Cardiac muscle cell (in vitro differentiated cells and primary cell): ENCODE measurements at places on chromosomes 5 and 9. TPM values are rescaled to one million over a fixed set of nuclear protein-coding genes. Genes with fewer than 3 reads are reported as not detected.
A peak's percentile ranks its signal among the peaks of the same experiment; 100 is the strongest.

SCGB3A2 gene
- total RNA-seq = not detected in 2 replicates

SLC1A1 gene
- total RNA-seq = 0.57 and 2.4 TPM in 2 replicates

ITK gene
- 0.07 TPM in 1 of 2 replicates, not detected in the other for total RNA-seq

SLC45A2 gene
- 0.85 TPM in 1 of 2 replicates, not detected in the other for total RNA-seq

FOXD4L4 gene
- total RNA-seq = 0.07 and 0.42 TPM in 2 replicates

UBAP2 gene
- 17.2 and 27.2 TPM in 2 replicates for total RNA-seq

RAD50 gene
- 10.4 and 13.4 TPM in 2 replicates for total RNA-seq

PDE6A gene
- total RNA-seq = 0.21 TPM in 1 of 2 replicates, not detected in the other

GRCh38 chr9:14192556-14192955 lies 121.4 kb downstream of the NFIB start:
- no peak overlapping the region for H3K4me3 ChIP-seq
- H3K36me3 ChIP-seq = no peaks in the 10 kb centered on the region
- no peaks in the 10 kb centered on the region for H3K27me3 ChIP-seq
- H3K27ac ChIP-seq = no peak overlapping the region
- no peak for DNase-seq

GRCh38 chr9:74303945-74304344 lies 193.2 kb upstream of the RORB start:
- DNase-seq = no peak
- peak overlapping the region; percentile 26 for H3K27ac ChIP-seq
- H3K4me1 ChIP-seq = peaks cover 5% of the 10 kb centered on the region
- no peaks in the 10 kb centered on the region for H3K36me3 ChIP-seq
- H3K27me3 ChIP-seq = no peaks in the 10 kb centered on the region

GRCh38 chr5:1865486-1865885 lies 17.2 kb downstream of the IRX4 start:
- H3K4me3 ChIP-seq = no peak overlapping the region
- no peaks in the 10 kb centered on the region for H3K36me3 ChIP-seq
- peak overlapping the region; percentile 97 for H3K27ac ChIP-seq
- no peak for DNase-seq
- H3K4me1 ChIP-seq = peaks cover 30% of the 10 kb centered on the region
- no peaks in the 10 kb centered on the region for H3K27me3 ChIP-seq

DNA sequence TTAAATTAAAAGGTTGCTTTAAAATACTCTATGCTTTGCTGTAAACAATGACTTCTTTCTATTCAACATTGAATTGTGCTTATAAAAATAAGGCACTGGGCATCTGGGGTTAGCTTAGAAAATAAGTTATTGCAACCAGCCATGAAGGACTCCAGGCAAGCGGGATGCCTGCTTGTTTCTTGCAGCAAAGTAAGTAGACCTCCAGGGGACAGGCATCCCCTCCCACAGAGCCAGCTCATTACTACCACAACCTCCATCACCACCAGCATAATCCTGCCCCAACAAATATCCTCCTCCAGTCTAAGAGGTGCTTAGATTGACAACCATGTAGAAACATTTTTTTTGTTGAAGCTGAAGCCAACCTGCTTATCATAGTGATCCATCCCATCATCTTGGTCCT lies 190.4 kb downstream of the TARS1 start:
- H3K4me3 ChIP-seq = no peak overlapping the region
- peaks cover 3% of the 10 kb centered on the region for H3K36me3 ChIP-seq
- no peak overlapping the region for H3K27ac ChIP-seq
- H3K4me1 ChIP-seq = no peaks in the 10 kb centered on the region
- no peak for DNase-seq

DNA sequence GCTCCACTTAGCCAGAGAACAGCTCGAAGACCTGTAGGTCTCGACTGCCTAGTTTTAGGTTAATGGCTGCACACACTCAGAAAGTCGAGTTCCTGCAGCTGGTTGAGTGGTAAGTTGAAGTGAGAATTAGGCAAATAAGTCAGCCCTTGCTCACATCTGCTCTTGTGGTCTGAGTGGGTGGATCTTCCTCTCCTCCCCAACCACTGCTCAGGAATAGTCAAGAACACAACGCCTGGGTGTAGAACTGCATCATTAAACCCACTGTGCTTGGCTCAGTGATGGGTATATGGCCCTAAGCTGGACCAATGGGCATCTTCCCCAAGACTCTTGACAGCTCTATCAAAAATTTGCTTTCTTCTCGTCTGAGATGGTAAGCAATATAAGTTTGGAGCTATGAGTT lies 20.9 kb upstream of the ADAM19 start:
- no peaks in the 10 kb centered on the region for H3K36me3 ChIP-seq
- DNase-seq = no peak

DNA sequence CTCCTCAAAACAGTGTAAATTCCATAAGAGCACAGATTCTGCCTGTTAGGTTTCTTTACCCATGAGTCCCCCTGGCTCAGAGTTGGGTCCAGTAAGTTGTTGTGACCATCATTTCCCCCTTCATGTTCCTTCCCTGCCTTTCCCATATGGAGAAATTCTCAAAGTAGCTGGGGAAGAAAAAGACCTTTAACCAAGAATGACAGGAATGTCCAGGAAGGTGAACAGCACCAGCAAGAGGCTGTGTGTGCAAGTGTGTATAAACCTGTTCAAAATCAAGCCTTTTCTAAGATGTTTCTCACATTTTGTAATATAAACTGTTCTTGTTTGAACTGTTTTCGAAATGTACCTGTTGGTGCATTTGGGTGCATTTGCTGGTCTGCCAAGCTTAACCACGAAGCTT lies 238.2 kb downstream of the SLIT3 start:
- H3K27me3 ChIP-seq = no peaks in the 10 kb centered on the region
- peaks cover 14% of the 10 kb centered on the region for H3K4me1 ChIP-seq
- no peaks in the 10 kb centered on the region for H3K36me3 ChIP-seq
- no peak for DNase-seq

- H3K4me3 ChIP-seq = no peak overlapping the region
- no peaks in the 10 kb centered on the region for H3K36me3 ChIP-seq
- no peaks in the 10 kb centered on the region for H3K4me1 ChIP-seq
- H3K27me3 ChIP-seq = no peaks in the 10 kb centered on the region
- H3K27ac ChIP-seq = no peak overlapping the region
Measured at GRCh38 chr5:116658830-116659229, 84.2 kb upstream of the SEMA6A start.

DNA sequence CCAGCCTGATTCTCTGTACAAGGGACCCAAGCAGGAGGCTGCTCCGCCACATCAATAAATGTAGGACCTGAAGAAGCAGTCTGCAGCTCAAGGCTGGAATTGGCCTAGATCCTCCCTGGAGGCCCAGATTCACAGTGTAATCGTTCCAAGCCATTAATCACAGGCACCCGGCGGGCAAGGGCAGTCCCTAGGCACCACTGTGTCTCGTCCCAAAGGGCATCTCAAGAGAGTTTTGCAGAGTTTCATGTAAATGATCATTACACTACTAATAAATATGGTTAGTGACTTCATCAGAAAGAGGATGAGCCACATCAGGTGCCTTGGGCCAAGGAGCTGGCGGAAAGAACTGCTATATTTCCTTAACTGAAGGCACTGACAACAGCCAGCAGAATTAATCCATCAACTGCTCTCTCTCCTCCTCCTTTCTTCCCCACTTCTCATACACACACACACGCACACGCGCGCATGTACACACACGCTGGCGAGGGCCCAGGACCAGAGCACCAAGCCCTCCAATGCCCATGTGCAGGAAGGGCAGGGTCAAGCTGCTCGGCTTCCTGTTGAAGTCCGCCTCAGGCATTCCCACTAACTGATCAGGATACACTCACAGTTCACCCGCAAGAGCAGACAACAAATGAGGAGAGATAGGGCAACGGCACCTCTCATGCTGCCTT lies 33.9 kb downstream of the GNAQ start:
- no peak overlapping the region for H3K4me3 ChIP-seq
- H3K27me3 ChIP-seq = no peaks in the 10 kb centered on the region
- no peak overlapping the region for H3K27ac ChIP-seq
- peaks cover 15% of the 10 kb centered on the region for H3K4me1 ChIP-seq
- peak; percentile 28 for DNase-seq

GRCh38 chr9:92463984-92464383 lies 18.3 kb downstream of the ASPN start:
- peaks cover 11% of the 10 kb centered on the region for H3K4me1 ChIP-seq
- no peaks in the 10 kb centered on the region for H3K36me3 ChIP-seq
- H3K27ac ChIP-seq = no peak overlapping the region
- H3K27me3 ChIP-seq = no peaks in the 10 kb centered on the region
- peak; percentile 79 for DNase-seq

DNA sequence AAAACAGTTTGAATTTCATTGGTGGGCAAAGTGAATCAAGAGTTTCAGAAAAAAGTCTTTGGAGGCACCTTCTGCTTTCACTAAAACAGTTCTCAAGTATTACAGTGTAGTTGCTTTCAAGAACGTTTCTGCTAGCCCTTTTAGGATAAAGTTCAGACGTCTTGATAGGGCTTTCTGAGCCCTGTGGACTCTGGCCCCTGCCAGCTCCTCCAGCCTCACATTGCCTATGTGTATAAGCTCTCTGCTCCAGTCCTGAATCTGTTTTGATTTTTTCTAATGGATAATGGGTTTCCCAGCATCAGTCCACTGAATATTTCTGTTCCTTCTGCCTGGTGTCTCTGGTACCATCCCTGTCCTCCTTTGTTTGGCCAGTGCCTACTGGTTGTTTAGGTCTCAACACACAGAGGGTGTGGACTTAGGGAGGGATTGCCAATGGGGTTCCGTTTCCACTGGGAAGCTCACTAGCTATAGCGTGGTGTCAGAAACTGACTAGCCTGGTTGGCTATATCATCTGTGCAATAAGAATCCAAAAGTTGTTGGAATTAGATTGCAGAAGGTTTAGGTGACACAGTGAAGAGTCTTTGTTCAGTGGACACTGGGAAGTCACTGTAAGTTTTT lies 26.4 kb downstream of the ARHGAP26 start:
- no peaks in the 10 kb centered on the region for H3K27me3 ChIP-seq
- no peak for DNase-seq
- no peak overlapping the region for H3K27ac ChIP-seq
- H3K4me1 ChIP-seq = peaks cover 23% of the 10 kb centered on the region
- H3K36me3 ChIP-seq = no peaks in the 10 kb centered on the region

DNA sequence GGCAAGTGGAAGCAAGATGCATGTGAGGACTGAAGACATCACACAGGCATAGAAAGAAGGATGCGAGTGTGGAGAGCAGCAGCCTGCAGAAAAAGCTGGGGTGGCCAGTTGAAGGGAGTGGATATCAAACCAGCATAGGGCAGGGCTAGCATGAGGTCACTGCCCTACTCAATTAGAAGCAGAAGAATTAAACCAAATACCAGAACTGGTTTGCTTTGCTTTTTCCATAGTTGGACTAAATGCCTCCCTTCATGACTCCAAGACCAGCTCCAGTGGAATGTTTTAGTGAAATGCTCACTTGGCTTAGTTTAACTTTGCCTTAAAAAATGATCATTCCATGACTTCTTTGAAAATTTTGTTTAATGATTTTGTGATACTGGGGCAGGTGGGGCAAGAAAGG lies 45.8 kb downstream of the TMEM167A start:
- no peaks in the 10 kb centered on the region for H3K27me3 ChIP-seq
- no peak overlapping the region for H3K4me3 ChIP-seq
- H3K27ac ChIP-seq = no peak overlapping the region

DNA sequence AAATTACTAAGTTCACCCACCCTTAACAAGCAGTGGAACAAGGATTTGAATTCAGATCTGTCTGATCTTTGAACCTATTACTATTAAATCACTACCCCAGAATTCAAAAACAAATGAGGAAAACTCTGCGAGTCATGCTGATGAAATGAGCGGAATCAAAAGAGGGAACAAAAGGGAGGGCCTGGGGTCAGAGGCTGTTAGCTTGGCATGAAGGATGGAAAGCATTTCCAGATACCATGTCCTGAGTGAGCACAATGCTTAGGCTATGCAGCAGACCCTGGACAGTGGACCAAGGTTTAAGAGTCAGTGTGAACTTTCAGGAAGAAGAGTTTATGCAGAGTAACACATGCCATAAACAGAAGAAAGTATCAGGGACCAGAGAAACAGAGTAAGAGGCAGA lies 30.5 kb downstream of the GRIA1 start:
- H3K27me3 ChIP-seq = no peaks in the 10 kb centered on the region
- no peak overlapping the region for H3K27ac ChIP-seq
- H3K4me1 ChIP-seq = no peaks in the 10 kb centered on the region
- H3K36me3 ChIP-seq = no peaks in the 10 kb centered on the region
- H3K4me3 ChIP-seq = no peak overlapping the region
- DNase-seq = no peak

DNA sequence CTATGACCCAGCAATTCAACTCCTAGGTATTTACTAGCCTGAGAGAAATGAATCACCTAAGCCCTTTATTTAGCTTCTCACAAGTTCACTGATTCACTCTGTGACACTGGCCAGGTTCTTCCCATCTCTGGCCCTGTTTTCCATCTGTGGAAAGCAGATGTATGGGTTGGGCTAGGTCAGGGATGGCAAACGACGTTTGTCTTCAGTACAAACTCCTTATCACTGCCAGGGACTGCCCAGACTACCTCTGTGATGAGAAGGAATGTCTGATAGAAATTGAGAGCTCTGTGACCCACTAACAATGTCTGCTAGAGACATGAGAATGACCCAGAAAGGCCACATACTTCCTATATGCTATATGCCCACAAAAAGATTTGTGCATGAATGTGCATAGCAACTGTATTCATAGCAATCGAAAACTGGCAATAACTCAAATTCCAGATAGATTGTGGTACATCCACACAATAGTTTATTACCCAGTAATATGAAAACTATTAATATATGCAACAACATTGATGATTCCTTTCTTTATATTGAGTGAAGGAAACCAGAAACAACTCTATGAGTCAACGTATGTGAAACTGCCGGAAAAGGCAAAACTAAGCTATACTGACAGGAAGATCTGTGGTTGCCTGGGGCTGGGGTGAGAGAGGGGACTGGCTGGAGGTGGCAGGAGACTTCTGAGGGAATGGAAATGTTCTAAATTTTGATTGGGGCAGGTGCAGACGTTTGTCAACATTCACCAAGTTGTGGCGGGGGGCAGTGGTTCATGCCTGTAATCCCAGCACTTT lies 32.0 kb upstream of the ADAM19 start:
- H3K36me3 ChIP-seq = no peaks in the 10 kb centered on the region
- H3K4me1 ChIP-seq = peaks cover 14% of the 10 kb centered on the region
- no peaks in the 10 kb centered on the region for H3K27me3 ChIP-seq
- DNase-seq = no peak

DNA sequence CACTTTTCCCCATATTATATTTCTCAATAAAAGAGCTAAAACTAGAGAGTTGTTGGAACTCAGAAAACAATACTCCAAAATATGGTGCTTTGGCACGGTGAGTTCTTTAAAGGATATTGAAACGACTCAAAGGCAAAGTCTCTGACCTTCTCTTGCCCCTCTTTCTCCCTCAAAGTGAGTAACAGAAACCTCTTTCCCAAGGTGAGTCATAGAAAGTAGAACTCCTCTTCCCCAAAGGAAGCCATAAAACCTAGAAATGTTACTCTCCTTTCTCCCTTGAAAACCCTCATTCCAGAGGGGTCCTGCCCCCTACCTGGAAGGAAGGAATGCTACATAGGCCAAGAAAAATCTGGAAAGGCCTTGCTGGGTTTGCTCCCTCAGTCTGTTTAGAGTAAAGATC lies 47.5 kb downstream of the RAPGEF6 start:
- peaks cover 7% of the 10 kb centered on the region for H3K36me3 ChIP-seq
- no peak overlapping the region for H3K27ac ChIP-seq
- H3K4me3 ChIP-seq = no peak overlapping the region
- H3K4me1 ChIP-seq = no peaks in the 10 kb centered on the region
- DNase-seq = no peak
